ENCODE measurements at places on chromosomes 16 and 17.

- DNase-seq, result no peak
Measured at GRCh38 chr17:76500747-76501017, 541 bp downstream of the RHBDF2 start.

- no peak for DNase-seq
Measured at GRCh38 chr17:67519801-67520251, 142.7 kb downstream of the PITPNC1 start.

DNA sequence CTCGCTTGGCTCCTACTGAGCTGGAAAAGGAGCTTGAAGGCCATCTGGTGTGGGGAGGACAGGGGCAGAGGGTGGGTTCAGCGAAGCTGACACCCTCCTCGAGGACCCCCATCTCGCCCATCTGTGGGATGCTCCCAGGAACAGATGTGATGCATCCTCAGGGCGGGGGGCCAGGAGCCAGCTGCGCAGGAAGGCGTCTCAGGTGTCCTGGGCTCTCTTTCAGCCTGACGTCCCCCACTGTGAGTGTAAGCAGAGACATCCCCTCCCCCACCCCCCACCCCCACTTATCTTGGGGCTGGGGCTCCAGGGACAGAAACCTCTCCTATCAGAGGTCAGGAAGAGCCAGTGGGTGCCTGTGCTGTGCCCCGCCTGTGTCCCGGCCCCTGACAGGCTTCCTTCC is 16.2 kb downstream of the KIF19 start:
- DNase-seq, result no peak

GRCh38 chr16:27595475-27595874 is 45.5 kb downstream of the KATNIP start:
- DNase-seq, result no peak

- no peak for DNase-seq
Measured at GRCh38 chr17:8126491-8127066, 2.7 kb upstream of the HES7 start.

DNA sequence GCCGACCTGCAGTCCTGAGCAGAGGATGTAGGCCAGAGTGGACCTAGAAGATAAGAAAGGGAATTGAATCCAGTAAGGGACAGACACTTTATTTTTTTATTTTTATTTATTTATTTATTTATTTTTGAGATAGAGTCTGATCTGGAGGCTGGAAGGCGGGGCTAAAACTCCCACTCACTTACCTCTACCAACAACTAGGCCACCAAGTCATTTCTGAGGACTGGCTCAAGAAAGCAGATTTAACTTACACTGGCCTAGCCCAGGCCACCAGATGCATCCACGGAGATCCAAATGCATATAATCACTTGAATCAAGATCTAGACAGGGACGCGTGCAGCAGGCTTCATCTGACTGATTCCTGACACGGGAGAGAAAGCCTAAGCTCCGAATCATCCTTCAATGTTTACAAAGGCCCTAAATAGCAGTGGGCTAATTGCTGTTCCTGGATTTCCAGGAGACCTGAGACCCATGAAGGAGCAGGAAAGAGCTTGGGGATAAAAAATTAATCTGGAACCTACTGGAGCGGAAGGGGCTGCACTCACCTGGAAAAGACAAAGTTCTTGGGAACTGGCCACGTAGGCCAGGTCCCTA is 1.1 kb upstream of the ALOX12 start:
- DNase-seq, result no peak

DNA sequence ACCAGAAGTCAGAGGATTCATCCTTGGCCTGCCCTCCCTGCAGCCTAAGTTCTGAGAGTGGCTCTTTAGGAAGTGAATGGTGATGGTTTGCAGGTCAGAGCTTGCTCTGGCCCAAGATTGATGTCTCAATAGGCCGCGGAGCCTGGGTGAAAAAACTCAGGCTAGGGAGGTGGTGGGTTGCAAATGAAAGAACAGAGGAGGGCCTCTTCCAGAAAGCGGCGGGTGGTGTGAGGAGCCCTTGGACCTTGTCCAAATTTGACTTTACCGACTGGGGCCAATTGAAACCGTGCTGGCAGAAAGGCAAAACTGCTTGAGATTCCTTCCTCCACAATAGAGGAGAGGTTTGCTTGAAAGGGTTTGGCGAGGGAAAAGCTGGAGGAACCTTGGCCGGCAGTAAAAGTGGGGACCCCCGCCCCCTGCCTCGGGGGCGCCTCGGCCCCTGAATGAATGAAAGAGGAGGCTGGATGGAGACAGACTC is 331.3 kb downstream of the SEC14L1 start:
- DNase-seq, result peak; percentile 52

DNA sequence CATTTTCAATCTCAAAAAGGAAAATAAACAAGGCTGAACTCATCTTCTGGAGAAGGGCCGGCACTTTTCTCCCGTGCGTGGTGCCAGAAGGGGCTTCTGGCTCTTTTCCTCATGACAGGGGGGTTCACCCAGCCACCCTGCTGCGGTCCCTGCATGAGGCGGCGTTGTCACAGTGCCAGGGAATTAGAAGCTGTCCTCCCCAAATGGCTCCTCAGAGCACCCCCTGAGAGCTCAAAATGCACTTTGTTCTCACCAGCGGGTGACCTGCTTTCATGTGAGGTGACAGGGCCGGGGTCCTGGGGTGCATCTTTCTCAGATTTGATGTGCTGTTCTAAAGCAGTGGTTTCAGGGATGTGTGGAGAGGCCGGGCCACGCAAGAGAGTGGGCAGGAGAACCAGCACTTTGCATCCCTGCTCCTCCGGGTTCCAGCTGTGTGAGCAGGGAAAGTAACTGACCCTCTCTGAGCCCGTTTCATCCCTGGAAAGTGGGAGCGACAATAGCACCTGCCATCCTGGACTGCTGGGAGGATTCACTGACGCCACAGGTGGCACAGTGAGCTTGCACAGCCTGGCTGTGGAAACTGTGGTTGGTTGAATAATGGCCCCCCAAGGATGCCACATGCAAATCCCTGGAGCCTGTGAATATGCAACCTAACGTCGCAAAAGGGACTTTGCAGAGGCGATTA is 94.0 kb downstream of the FOXL1 start:
- no peak for DNase-seq

DNA sequence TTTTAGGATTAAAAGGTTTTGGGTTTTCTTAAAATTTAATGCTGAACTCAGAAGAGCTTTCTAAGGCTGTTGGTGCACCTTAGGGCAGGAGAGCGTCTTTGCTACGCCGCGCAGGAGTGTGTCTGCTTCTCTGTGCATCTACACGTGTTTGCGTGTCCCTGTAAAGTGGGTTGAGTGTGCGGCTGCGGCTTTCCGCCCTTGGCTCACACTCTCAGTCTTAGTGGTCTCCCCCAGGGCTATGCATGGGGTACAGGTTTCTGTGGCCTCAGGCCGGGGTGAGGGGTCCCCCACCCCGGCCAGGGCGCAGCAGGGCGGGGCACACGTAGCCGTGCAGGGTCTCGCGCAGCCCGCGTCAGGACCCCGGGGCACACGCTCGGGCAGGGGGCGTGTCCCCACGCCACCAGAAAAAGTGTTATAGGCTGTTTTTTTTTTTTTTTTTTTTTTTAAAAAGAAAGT is 727 bp upstream of the TENT4B start:
- DNase-seq, result no peak

DNA sequence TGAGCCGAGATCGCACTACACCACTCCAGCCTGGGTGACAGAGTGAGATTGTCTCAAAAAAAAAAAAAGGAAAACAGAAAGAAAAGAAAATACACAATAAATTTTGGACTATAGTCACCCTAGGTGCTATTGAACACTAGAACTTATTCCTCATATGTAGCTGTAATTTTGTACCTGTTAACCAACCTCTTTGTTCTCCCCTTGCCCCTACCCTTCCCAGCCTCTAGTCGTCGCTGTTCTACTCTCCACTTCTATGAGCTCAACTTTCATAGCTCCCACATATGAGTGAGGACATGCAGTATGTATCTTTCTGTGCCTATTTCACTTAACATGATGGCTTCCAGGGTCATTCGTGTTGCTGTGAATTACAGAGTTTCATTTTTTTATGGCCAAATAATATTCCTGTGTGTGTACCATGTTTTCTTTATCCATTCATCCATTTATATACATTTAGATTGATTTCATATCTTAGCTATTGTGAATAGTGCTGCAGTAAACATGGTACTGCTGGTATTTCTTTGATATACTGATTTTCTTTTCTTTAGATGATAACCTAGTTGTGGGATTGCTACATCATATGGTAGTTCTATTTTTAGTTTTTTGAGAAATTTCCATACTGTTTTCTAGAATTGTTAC is 28.3 kb downstream of the VPS35L start:
- peak; percentile 26 for DNase-seq

GRCh38 chr17:74192950-74193781 is 10.3 kb upstream of the RPL38 start:
- DNase-seq, result peak; percentile 89

GRCh38 chr17:64063766-64064224 is 43.4 kb upstream of the ICAM2 start:
- no peak for DNase-seq

DNA sequence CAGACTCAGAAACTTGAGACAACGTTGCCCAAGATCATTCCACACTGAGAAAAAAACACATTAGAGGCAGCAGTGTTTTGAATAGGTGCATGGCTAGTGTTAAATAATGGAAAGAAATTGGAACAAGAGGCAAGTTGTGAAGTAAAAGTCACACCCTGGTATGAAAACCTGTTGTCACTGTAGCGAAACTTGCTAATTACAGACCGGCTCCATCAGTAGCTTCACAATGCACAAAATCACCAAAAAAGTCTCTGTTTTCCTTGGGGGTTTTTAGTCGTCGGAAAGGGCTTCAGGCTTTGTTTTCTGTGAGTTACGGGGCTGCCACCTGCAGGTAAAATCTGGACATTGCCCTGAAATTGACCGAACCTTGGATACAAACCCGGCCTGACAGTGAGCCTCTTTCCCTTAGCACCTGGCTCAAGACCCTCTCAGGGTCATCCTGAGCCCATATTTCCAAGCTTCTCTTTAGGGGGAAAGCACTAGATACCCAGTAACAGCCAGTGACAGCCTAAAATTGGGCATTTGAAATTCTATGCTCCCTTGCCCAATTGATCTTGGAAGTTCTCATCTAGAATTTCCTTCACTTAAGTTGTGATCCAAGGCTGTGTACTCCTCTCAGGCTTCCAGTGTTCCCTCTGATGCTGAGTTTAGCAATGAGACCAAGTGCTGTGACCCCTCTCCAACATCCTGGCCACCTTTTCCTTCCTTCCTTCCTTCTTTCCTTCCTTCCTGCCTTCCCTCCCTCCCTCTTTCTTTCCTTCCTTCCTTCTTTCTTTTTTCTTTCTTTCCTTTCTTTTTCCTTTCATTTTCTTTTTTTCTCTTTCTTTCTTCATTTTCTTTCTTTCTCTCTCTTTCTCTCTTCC is 7.2 kb upstream of the GRB2 start:
- DNase-seq, result peak; percentile 33

- no peak for DNase-seq
Measured at GRCh38 chr16:58042001-58042885, 16.7 kb downstream of the MMP15 start.

DNA sequence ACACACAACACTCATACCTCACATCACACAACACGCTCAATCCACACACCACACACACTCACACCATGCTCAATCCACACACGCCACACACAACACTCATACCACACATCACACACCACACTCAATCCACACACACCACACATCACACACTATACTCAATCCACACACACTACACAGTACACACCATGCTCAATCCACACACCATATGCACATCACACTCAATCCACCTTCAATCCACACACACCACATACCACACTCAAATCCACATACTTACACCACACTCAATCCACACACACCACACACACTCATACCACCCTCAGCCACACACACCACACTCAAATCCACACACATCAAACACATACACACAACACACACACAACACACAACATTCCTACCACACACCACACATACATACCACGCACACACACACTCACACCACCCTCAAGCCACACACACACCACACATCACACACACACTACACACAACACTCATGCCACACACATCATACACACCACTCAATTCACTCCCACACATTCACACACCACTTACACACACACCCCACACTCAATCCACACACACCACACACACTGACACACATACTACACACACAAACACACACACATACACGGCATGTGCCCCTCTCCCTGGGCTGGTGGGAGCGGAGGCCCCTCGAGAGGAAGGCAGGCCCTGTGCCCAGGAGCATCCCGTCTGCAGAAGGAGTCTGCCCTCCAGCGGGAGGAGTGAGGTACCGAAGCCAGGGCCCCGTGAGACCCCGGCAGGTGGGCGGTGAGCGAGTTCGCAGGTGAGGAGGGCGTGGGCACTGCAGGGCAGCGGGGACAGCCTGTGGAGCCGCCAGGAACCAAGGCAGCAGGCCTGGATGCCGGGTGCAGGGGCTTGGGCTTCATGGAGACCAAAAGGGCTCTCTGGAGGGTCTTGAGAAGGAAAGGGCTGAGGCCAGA is 33.1 kb upstream of the RPTOR start:
- DNase-seq, result no peak

- DNase-seq, result no peak
Measured at GRCh38 chr16:85425074-85425662, 188.0 kb upstream of the GSE1 start.

DNA sequence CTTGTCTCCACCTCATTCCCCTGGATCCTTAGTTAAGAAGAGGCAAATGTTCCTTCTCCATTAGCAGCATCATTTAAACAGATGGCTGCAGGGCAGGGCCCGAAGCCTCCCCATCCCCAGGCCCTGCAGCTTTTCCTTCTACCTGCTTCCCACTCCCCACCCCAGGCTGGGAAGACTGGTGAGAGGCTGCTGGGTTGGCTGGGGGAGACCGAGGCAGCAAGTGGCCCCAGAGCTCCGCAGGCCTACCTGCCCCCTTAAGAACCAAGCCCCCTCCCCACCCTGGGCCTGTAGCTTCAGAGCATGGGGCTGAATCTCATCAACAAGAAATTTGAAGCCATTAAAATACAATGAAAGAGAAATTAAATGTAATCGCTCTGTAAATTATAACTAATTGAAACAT is 22.1 kb upstream of the RPL38 start:
- DNase-seq, result no peak

DNA sequence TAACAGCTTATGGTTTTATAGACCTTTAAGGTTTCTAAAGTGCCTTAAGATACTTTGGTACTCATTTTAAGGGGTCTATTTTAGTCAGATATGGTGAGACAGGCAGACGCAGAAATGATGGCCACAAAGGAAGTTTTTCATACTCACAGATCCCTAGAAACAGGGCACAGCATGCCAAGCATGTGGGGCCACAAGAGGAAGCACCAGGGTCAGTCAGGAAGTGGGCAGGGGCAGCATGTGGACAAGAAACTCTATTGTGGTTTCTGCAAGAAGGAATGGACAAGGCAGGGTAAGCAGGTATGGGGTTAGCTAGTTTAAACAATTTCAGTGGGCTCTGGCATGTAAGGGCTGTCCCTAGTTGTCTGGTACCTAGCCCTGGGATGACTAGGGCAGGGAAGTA is 8.5 kb downstream of the EFCAB3 start:
- DNase-seq, result no peak

Data from NCI-H2029 (cell line).